Transverse colon (tissue), 4 donors: ENCODE measurements at places on chromosomes 2 and 18.

DNA sequence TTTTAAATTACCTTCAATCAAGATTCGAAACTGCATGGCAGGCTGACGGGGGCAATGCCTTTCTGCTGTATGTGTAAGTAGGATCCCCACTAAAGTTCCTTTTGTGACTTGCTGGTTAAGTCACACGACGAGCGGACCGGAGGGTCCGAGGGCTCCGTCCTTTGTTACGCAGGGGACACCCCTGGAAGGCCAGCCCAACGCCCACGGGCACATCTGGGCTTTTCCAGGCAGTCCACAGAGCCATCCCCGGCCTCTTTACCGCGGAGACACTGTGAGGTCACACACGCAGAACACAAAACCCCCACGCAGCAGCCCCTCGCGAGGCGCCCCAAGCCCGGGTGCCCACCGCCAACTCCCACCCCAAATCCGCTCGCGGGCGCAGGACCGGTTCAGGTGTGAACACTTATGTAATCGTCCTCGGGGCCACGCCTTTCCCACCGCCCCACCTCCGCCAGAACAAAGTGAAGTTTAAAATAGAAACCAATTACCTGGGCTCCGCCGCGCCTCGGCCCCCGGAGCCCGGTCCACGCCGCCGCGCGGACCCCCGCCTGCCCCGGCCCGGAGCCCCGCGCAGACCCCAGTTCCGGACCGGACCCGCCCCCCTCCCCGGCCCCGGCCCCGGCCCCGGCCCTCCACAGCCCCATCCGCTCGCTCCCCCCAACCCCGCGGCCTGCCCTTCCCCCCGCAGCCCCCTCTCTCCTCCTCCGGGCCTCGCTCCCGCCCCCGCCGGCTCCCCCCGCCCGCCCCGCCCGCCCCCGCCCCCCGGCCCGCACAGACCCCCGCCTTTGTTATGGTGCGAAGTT is 4.2 kb downstream of the ZNF516 start:
- peak; percentile 78 for DNase-seq

- DNase-seq, result no peak
Measured at GRCh38 chr2:165376571-165376975, 92.9 kb upstream of the CSRNP3 start.

DNA sequence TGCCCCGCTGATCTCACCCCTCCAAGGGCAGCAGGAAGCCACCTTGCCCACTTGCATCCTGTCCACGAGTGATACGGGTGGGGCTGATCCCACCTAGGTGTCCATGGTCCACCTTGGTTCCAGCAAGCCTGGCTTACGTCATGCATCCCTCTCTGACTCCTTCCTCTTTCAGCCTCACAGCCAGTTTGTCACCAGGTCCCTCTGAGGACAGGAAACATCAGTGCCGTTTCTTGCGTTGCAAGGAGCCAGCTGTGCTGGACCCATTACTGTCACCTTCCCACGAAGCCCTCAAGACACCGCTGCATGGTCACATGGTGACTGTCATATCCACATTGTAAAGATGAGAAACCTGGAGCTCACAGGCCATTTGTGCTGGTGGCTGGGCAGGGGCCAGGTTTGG is 34.8 kb upstream of the TWIST2 start:
- no peak for DNase-seq

DNA sequence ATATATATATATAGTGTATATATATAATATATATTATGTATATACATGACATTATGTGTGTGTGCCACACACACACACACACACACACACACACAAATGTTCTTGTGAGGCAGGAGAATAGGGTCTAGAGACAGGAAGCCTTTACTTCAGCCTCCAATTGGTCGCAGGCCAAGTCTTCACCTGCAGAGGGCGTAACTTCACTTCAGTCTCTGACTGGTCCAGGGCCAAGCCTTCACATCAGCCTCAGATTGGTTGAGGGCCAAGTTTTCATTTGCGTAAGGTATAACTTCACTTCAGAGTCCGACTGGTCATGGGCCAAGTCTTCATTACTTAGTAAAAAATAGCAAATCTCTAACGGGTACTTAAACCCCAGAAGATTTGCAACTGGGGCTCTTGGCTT is 13.2 kb upstream of the SS18 start:
- DNase-seq, result peak; percentile 13

- DNase-seq, result no peak
Measured at GRCh38 chr18:5095239-5095638, 101.8 kb downstream of the AKAIN1 start.

DNA sequence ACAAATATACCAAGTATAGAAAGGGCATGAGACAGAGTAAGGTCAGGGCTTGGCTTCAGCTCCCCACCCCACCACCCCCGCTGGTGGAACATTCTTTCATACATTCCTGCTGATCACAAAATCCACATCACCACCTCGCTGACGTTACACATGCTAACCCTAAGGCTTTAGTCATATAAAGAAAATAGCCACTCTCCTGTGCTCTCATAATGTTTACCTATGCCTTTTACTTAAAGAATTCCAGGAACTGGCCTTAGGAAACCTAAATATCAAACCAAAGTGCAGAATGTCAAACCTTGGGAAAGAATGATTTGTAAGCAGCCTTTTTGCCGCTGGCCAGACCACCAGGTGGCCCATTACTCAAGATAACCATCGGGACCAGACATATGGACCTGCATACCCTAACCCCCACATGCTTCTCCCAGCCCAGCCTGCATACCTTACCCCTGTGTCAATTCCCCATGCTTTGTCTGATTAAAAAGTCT is 136.3 kb upstream of the SLC39A10 start:
- DNase-seq, result no peak

GRCh38 chr18:7394050-7394659 is 163.3 kb downstream of the LRRC30 start:
- DNase-seq, result no peak

DNA sequence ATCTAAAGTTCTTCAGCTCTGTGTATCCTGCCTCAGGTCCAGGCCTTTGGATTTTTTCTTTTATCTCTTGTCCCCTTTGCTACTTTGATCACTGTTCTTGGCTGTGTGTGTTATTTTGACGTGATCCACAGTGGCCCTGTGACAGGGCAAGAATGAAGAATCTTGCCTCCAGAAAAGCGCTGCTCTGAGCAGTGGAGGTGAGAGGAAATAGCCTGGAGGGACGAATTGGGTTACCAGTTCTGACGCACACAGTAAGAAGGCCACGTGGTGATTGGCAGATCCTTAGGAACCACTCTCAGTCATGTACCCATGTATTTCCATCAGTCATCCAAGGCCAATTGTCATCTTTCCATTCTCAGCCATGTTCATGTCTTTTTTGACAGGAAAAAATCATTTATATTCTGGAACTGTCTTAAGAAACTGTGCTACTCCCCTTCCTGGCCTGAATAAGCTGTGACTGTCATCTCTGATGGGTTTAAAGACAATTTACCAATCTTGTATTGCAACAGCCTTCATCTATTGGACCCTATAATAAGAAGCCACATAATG is 47.6 kb downstream of the MAPK4 start:
- no peak for DNase-seq

- DNase-seq, result no peak
Measured at GRCh38 chr2:11100130-11100529, 55.1 kb upstream of the SLC66A3 start.

DNA sequence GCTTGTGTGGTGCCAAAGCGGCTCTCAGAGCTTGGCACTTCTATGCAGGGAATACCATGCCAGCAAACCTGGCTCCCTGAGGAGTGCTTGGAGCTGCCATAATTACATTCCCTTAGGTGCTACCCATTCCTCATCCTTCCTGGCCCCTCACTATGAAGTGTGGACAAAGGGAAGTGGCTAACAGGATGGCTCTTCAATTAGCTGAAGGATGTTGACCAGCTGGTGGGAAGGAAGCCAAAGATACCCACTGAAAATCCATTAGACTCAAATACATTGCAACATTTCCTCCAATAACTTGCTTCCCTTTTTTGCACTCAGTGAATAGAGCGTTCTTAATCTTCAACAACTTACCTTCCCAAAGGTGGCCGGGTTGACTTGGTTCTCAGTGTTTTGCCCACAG is 8.5 kb downstream of the RFX8 start:
- DNase-seq, result no peak

DNA sequence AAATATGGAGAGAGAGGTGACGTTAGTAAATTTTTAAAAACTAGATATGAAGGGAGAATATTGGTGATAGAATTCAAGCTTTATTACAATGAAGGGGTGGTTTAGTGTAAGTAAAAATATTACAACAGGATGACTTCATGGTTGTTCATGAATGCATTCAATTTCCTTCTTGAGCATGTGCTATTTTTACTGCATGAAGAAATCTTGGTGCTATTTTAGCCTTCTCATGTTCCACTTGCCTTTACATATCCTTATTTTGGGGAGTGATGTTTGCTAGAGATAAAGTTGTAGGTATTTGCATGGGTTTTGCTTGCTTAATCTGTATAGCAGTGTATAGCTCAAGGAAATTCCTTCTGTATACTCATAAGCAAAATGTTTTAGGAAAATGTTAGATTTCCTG is 195.0 kb upstream of the MMADHC start:
- DNase-seq, result no peak

GRCh38 chr2:105950521-105951383 is 206.0 kb downstream of the NCK2 start:
- no peak for DNase-seq

DNA sequence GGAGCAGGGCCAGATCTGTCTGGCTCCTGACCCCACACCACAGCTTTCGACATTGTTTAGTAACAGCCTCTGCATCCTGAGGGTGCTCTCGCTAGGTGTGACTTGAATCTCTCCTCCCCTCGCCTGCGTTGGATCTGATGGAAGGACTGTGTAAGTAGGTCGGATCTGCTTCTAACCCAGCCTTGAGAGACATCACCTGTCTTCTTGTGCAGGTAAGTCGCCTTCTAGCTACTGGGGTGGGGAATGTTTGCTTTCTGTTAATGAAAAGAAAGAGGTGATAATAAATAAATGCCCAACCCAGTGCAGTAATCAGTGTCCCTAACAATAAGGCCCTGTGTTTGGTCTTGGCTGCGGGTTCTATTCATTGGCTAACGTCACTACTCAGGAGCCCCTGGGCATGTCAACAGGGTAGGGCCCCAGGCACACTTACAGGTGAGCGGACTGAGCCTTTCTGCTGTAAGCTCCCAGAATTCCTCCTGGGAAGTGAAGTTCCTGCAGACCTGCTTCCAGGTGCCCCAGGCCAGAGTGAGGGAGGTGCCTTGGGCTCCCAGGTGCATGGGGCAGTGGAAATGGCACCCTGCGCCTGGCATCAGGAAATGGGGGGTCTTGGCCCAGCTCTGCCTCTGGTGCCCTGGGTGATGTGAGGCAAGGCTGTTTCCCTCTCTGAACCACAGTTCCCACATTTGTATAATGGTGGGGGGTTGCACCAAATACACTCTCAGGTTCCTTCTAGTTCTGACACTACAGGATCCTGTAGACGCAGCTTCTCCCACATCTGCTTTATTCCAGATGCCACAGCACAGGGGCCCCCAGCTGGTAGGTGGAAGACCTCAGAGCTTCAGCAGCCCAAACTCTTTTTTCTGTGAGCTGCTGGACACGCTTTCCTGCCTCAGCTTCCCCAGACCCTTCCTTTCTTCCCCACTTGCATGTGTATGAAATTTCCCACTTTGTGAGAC is 11.2 kb upstream of the FOSL2 start:
- DNase-seq, result peak; percentile 67

- DNase-seq, result no peak
Measured at GRCh38 chr2:120348134-120348736, 2.3 kb downstream of the INHBB start.

DNA sequence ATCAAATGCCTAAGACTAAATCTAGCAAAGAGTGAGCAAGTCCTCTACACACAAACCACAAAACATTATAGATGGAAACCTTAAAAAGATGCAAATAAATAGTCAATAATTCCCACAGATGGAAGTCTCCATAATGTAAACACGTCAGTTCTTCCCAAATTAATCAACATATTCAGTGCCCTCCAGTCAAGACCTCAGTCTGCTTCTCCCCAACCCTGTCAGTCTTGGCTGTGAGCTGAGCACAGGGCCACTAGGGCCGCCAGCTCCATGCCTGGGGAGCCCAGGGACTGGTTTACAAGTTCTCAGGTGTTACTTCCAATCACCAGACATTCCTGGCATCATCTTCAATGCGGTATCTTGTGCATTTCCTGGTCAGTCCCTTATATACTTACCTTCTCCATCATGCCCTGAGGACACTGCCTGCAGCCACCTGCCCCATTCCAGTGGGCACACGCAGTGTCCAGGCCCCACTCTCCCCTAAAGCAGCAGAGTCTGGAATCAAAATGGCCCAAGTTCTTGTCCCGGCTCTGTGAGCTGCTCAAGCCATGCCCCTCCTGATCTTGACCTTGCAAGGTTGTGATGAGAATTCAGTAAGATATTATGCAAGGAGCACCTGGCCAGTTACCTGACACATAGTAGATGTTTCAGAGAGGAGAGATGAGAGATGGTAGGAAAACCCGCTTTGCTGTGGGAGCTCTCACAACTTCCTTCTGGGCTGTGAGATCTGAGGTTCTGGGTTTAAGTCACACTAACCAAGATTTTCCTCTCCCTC is 207.9 kb upstream of the RAB6C start:
- DNase-seq, result no peak

DNA sequence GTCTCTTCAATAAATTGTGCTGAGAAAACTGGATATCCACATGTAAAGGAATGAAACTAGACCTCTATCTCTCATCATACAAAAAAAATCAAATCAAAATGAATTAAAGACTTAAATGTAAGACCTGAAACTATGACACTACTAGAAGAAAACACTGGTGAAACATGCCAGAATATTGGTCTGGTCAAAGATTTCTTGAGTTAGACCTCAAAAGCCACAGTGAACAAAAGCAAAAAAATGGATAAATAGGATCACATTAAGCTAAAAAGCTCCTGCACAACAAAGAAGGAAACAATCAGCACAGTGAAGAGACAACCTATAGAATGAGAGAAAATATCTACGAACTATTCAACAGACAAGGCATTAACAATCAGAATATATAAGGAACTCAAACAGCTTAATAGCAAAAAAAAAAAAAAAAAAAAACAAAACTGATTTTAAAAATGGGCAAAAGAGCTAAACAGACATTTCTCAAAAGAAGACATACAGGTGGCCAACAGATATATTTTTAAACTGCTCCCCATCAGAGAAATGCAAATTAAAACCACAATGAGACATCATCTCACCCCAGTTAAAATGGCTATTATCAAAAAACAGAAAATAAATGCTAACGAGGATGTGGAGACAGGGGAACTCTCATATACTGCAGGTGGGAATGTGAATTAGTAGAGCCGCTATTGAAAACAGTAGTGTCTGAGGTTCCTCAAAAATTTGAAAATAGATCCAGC is 66.3 kb downstream of the NCKAP1 start:
- DNase-seq, result no peak

GRCh38 chr2:64277101-64277849 is 133.1 kb upstream of the PELI1 start:
- DNase-seq, result no peak

- DNase-seq, result no peak
Measured at GRCh38 chr18:2338601-2339000, 232.7 kb downstream of the METTL4 start.

GRCh38 chr18:59767732-59768131 is 70.5 kb upstream of the CCBE1 start:
- DNase-seq, result no peak

- DNase-seq, result no peak
Measured at GRCh38 chr2:177171418-177171865, 41.2 kb upstream of the HNRNPA3 start.

GRCh38 chr2:215493376-215493775 is 57.5 kb upstream of the FN1 start:
- DNase-seq, result no peak
